ENCODE measurements at places on chromosomes 16 and 17. TPM values are rescaled to one million over a fixed set of nuclear protein-coding genes. Genes with fewer than 3 reads are reported as not detected.

The C16orf92 gene
- total RNA-seq: not detected

The HSF5 gene
- total RNA-seq: not detected

The TPSAB1 gene
- not detected for total RNA-seq

The UBN1 gene
- 25.6 TPM for total RNA-seq

The ASPA gene
- 0.26 TPM for total RNA-seq

The MYH2 gene
- total RNA-seq: not detected

The TNFRSF17 gene
- total RNA-seq: not detected

The NHLRC4 gene
- 0.65 TPM for total RNA-seq

The FNDC8 gene
- total RNA-seq: not detected

The CTF1 gene
- total RNA-seq: 2.6 TPM

The GNAO1 gene
- total RNA-seq: not detected

All from articular chondrocyte of knee joint (primary cell).